ENCODE measurements at places on chromosomes 5 and 9.

DNA sequence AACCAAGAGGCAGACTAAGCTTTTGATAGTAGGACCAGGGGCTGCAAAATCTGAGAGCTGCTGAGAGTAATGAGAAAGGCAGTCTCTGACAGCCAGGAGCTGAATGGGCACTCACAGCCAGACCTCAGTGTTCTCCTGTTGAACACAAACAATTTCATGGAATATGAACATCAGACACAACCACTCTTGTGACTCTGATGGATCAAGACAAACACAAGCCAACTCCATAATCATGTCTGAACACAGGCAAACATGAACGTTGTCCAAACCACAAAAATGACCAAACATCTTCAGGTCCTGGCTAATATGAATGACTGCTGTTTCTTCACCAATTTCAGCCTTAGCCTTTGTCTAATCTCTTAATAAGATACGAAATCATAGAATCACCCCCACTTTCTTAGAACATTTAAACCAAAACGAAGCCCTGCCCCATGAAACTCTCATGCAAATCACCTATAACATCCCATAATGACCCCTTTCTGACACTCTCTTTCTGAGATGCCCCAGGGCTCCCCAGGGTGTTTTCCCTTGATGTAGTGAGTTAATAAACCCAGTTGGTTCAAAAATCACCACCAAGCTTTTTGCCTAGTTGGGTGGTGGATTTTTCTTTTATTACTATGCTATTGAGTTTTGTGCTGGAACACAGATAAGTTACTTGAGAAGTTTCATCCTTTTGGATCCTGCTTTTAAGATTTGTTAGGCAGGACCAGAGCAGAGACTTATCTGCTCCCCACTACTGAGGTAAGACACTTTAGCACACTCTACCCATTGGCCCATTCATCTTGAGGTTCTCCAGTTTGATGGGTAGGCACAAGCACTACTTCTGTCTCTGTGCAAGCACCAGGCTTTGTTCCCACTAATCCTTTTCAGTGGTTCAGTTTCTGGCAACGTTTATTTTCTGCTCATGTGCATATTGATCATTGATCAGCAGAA, 5.9 kb upstream of the ERAP2 start:
- DNase-seq: no peak

GRCh38 chr5:171476701-171477100, 57.3 kb downstream of the FGF18 start:
- DNase-seq: no peak

DNA sequence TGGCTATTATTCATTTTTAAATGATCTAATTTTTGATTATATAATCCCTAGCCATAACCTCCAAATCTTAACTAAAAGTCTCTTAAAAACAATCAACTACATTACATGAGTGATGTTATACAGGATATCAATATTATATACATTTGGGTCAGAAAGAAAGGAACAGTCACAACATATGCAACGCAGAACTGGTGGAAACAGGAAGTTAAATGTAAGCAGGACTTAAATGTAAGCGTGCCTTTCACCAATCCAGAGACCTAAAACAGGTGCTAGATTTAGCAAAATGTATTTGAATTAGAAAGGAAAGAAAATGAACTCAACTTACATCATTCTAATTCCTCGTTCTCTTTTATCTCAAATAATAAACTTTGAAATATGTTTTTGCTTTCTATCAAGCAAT, 738.5 kb downstream of the PTPRD start:
- no peak for DNase-seq

GRCh38 chr5:67495072-67495471, 298.5 kb upstream of the CD180 start:
- no peak for DNase-seq

DNA sequence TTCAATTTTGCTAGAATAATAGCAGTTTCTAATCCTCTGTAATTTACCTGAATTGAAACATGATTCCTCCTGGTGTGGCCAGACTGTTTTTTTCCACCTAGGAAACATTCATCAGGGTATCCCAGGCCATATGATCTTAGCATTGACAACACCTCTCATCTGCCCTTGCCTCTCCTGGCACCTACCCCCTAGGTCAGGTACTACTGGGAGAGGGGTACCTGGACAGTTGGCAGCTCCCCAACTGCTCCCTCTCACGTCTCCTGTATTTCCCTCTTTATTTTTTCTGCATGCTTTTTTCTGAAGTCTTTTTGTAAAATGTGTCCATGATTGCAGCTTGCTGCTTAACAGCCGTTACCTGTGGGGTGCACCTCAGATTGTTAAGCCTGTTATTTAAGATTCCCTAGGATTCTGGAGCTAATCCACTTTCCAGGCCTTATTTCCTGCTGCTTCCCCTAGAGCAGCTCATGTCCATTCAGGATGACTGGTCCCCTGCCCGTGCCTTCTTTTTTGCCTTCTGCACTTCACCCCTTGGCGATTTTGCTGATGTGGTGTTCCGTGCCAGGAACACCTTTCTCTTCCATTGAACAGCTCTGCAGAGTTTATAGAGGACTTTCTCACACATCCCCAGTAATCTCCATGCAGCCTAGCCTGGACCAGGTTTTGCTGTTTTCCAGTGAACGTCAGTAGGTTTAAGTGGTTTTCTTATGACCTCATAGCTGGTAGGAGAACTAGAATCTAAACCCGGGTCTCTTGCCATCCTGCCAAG, 33.6 kb downstream of the SNX30 start:
- no peak for DNase-seq

- DNase-seq: no peak
Observed at GRCh38 chr9:118962426-118962825, 406.8 kb downstream of the BRINP1 start.

DNA sequence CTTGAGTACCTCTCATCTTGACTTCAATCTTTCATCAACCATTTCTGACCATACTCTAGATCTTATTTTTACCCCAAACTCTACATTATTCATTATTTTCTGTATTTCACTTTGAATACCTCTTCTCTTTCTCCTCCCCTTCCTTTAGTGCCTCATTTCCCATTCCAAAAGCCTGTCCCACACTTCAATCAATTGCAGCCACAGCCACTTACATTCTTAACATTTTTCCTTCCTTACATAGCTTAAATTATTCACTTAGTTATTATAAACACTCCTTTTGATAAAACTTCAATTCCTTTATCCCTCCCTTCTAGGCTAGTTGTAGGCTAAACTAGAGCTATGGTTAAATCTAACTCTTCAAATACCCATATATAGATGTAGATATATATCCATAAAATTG, 344.0 kb downstream of the PRR16 start:
- DNase-seq: no peak

DNA sequence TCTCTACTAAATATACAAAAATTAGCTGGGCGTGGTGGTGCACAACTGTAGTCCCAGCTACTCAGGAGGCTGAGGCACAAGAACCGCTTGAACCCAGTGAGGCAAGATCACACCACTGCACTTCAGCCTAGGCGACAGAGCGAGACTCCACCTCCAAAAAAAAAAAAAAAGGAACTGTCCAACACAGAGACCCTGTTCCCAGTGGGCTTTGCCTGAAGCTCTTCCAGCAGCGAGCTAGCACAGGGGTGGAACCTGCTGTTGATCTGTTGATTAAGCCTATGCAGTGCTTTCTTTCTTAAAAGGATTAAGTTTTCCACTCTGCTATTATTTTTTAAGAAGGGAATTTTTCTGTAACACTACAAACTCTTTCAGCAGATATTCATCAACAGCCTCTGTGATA, 171.0 kb upstream of the TUT7 start:
- DNase-seq: no peak

DNA sequence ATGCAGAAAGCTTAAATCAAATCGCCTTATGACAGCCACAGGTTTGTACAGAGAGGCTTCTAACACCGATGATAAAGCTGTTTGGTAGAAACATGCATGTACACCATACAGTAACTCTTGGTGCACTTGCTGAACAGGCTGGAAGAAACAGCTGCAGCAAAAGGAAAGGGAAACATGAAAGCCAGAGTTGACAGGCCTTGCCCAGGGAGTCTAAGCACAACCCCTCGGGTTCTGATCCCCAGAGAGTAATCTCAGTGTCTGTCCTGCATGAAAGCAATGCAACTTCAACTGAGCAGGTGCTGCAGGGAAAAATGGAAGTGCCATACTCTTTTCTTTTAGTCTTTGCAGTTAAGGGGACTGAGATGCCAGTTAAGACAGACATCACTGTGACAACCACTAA, 419.9 kb downstream of the BNC2 start:
- DNase-seq: no peak
